ENCODE measurements at places on chromosomes 7 and 10.

DNA sequence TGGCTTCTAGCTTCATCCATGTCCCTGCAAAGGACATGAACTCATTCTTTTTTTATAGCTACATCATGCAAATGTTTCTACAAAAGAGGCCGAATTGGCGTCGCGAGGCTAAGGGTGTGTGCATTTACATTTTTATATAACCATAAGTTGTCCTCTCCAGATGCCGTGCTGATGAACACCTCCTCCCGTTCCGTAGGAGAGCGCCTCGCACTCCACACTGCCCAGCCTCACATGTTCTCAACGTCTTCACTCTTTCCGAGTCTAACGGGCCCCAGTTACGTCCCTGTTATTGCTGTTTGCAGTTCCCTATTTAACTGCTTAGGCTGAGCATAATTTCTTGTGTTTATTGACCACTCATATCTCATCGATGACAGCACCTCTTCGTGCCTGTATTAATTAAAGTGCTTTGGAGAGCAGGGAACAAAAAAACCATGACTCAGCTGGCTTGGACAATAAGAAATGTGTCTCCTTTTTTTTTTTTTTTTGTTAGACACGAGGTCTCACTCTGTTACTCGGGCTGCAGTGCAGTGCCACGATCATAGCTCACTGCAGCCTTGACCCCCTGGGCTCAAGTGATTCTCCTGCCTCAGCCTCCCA is 113.5 kb upstream of the SDK1 start:
- DNase-seq: no peak

DNA sequence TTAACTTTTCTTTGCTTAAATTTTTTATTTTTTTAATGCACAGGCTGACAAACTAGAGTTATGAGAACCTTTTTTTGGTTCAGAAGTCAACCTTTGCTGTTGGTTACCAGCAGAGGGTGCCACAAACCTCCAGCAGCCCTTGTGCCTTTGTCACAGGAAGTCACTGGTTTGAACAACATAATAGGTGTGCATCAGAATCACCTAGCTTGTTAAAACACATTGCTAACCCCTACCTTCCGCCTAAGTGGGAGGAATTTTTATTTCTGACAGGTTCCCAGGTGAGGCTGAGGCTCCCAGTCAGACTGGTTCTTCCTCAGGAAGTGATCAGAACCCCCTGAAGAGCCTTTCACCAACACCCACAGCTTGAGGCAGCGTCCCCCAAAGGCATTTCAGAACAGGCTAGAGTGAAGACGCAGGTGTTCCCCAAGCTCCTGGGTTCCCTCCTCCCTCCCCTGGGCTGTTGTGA is 22.6 kb upstream of the VDAC2 start:
- no peak for DNase-seq

DNA sequence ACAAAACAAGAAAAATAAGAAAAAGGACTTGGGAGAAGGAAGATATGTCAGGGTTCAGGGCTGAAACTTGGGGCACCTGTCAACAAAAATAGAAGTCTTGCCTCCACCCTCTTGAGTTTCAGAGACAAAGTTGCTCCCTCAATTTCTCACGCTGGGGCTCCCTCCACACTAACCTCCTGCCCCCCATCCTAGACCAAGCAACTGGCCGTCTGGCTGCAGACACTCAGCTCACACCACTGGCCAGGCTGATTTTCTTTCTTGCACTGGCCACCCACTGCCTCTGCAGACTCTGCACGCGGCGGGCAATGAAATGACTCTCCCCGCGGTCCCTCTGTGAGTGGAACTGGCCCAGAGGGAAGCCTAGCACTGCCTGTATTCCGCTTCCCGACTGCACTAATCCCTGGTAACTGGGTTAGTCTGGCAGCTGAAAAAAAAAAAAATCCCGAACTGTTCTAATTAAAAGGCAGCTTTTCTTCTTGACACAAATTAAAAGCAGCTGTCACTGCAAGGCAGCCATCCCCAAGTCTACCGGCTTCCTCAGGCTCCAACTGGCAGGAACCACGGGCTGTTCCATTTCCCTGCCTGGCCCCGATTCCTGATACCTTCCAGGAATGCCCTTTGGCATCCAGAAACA is 83.5 kb downstream of the SPDYE5 start:
- no peak for DNase-seq

- no peak for DNase-seq
Observed at GRCh38 chr7:134942690-134943466, 43.4 kb upstream of the AGBL3 start.

DNA sequence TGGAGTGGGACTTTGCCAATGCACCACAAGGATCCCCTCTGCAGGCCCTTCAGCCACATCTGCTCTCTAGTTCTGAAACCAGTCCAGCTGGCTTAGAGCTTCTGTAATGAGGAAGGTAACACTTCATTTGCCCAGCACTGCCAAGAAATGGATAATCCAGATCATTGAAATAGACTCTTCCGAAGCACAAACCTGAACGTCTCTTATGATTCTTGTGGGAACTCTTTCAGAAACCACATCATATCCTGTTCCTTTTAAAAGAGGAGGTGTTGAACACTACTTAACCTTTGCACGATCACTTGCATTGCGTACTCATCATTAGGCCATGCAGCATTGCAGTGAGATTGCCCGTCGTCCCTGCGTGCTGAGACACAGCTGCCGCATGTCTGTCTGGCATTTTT is 25.8 kb upstream of the PLPP4 start:
- DNase-seq: no peak

DNA sequence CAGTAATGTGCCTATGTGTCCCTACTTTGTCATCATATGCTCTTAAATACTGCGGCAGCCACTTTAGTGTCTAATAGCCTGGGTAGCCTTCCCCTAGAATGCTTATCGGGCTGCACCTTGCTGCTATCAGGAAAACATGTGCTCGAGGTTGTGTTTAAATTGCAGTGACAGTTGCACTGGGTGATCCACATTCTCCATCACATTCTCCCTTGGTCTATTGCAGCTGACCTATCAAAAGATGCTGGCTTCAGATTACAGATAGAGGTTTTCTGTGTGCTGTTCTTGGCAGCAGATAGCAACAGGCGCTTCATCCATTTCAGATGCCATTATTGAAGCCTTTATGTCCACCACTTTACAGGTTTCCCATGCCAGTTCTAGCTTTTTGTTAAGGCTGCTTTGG is 130.1 kb upstream of the MDFIC start:
- DNase-seq: no peak

DNA sequence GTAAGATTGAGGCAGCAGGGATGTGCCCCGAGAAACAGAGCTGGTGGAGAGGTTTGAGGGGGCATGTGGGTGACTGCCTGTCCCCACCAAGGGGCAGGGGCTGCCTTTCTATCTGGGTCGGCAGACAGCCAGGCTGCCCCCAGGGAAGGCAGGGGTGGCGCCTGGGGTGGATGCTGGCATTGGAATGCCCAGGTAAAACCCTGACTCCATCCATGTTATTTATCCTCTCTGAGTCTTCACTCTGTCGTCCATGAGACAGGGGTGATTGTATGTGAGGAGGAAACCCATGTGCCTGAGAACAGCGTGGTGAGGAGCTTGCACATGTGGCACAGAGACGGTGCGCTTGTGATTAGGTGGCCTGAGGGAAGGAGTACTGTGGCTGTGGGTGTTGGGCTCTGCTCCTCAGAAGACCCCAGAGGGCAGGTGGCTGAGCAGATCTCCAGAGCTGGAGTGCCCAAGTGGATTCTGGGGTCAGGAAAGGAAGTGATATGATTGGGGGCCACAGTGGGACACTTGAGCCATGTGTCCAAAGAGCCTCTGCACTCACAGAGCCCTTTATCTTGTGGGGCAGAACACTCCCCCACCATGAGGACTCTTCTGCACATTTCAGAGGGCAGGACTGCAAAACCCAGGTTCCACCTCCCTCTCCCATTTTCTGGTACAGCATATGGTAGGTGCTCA is 100.4 kb upstream of the RET start:
- no peak for DNase-seq

DNA sequence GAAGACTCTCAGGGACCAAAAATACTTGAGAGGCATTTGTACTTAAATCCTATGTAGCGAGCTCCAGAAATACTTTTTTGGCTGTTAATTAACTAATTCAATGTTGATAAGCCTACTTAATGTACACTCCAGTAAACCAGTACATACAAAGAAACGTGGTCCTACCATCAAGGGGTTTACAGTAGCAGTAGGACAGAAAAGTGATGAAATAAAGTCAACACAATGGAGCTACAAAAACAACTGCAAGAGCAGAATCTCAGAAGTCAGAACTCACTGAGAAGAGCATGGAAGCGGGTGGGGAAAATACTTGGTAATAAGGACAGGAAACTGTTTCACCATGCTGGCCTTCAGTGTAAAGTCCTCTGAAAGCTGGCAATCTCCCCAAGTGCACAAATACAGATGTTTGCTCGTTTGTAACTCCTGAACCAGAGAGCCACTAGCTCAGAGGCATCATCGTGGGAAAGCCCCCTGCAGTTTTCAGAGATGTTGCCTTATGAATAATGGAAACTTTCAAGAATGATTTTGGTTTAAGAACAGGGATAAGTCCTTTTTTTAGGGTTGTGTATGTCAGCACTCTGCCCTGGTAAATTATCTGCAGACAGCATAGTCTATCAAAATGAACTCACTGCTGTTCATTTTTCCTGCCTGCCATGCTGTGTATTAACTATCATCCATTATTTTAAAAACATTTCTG is 233.2 kb downstream of the SORCS1 start:
- DNase-seq: no peak

GRCh38 chr7:65915921-65916657 is 43.2 kb downstream of the VKORC1L1 start:
- DNase-seq: no peak

DNA sequence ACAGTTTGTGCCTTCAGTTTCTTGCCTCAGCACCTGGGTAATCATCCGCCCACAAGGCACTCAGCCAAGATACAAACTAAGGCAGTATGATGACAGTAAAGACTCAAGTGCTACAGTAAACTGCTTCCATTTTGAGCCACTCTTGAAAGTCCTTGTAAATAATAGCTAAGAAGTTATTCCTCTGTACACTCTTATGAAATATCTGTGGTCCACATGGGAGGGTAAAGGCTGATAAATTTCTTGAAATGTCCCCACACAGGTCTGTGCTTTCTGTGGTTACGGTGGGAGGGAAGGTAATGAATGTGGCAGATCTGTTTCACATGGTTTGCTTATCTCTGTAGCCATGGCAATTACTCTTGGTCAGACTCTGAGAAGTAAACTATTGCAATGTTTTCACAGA is 551.0 kb upstream of the ZWINT start:
- DNase-seq: no peak

DNA sequence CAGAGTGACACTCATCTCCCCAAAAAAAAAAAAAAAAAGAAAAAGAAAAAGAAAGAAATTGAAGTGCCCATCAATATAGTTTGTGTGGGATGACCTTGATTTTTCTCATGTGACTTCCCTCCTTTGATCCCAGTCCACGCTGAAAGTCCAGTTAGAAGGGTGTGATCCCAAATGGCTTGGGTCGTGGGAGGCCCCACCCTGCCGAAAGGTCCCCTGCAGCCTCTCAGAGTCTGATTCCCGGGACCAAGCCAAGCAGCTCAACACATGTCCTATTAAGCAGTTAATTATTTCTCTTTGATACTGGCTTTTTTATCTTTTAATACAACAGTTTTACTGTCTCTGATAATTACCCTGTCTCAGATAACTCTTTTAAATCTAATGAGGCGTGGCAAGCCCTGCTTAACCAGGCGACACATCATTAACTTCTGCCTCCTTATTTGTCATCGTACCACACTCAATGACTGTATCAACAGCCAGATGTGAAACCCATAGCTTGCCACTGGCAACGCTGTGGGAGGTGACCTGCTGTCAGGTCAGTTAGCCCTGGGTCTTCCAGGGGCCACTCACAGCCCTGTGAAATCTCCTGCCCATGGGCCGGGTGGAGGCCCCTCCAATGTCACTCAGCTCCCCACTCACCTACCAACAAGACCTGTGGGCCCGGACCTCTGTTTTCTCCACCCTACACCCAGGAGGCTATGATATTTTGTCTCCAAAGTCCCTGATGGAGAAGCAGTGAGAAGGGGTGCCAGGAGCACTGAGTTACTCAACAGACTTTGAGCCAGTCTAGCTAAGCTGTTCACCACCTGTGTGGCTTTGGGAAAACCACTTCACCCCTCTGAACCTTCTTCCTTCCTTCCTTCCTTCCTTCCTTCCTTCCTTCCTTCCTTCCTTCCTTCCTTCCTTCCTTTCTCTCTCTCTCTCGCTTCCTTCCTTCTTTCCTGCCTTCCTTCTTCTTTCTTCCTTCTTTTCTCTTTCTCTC is 110.0 kb upstream of the SFMBT2 start:
- DNase-seq: no peak

GRCh38 chr10:6699336-6699735 is 119.3 kb upstream of the PRKCQ start:
- DNase-seq: no peak

GRCh38 chr7:64630496-64630895 is 35.4 kb upstream of the ZNF107 start:
- DNase-seq: no peak

DNA sequence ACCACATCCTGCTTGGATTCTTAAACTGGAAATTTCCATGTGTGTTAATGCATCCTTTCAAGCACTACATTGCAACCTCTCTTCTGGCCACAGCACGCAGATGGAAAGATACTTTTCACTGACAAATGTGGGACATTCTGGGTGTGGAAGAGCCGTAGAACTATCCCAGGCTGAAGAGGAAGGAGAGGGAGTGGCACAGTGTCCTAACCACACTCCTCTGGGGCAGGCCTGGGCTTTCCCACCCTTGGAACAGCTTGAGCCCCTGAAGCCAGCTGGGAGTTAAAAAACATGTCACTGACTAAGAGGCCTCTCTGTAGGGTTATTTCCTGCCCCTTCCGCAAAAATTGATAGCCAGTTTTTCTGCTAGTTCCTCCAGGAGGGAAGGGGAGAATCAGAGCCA is 34.0 kb upstream of the DNMBP start:
- DNase-seq: peak; percentile 69

GRCh38 chr10:70576803-70577517 is 25.6 kb downstream of the PRF1 start:
- DNase-seq: no peak

All from ascending aorta (tissue), 2 donors.